ENCODE measurements at places on chromosomes 13 and 19.

DNA sequence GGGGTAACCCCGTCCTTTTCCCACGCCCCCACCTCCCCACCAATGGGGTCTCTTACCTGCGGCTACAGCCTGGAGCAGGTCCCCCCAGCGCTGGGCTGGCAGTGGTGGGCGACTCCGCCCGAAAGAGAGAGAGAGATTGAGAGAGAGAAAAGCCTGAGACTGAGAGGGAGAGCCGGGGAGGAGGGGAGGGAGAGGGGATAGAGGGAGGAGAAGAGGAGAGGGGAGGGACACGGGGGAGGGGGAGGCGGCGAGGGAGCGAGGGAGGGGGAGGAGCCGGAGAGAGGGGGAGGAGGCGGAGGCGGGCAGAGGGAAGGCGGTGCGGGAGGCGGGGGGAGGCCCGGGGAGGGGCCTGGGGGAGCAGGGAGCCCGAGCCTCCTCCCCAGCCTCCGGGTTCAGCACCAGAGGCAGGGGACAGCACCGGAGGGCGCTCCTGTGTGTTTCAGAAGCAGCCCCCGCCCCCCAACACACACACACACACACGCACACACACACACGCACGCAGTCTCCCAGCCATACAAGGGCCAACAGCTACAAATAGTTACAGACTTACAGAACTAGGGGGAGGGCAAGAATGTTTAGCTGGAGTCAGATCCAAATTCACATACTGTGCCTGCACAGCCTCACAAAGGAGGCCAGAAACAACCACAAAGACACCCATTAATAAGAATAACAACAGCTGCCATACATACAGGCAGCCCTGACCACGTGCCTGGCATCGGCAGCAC lies at the start of gene SLC8A2:
Gene SLC8A2, minus strand, starts transcription at position 161 of the 725 bp plus-strand sequence. CDS start 5,490 bp downstream, outside the sequence.
- peak; percentile 65 for DNase-seq

- no peak for DNase-seq
Observed at GRCh38 chr13:33150126-33150525, 133.9 kb downstream of the KL start.

DNA sequence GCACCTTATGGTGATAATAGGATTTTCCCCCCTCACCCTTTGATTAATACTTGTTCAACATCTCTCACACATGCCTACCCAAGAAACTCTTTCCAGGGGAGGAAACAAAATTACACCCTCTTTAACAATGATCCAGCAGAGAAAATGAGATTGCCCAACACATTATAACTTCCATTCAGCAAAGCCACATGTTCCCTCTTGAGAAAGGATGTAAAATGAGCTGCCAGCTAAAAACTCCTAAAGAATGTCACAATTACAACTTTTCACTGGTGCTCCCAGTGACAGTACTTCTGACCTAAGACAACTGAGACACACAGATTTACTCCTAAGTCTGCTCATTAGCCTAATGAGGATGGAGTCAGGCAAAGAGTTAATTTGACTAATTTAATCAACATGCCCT lies 621.4 kb downstream of the DIAPH3 start:
- no peak for DNase-seq

DNA sequence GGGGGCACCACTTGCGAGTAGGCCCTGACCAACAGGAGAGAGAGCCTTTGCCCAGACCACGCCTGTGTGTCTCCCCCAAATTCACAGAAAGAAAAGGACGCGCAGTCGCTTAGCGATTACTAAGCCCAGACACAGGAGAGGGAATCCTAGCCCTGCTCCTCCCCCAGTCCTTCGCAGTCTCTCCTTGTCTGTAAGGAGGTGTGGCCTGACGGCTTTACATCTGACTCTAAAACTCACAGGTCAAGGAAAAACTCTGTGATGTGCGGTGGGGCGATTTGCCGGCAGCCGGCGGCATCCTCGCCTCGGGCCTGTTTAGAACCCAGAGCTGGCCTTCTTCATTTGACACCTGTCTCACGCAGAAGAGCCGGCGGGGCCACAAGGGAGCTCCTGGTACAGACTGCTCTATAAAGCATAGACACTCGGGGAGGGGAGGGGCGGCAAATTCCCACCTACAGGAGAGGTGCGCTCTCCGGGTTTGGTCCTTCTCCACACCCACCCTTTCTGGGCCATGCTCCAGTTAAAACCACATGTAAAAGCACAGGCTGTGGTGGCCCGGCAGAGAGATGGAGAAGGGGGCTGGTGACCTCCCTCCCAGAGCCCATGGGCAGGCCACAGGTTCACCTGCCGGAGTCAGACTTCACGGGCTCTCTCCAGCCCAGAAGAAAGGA lies 17.8 kb downstream of the GPR12 start:
- DNase-seq = no peak

- DNase-seq = no peak
Observed at GRCh38 chr13:98740131-98740530, 12.3 kb downstream of the SLC15A1 start.
